Fibroblast of villous mesenchyme (primary cell): ENCODE measurements at places on chromosomes 13 and 19. TPM values are rescaled to one million over a fixed set of nuclear protein-coding genes. Genes with fewer than 3 reads are reported as not detected.

The SLC25A41 gene
- total RNA-seq: not detected in 2 replicates

The TPTE2 gene
- total RNA-seq: under 0.01 TPM in 1 of 2 replicates, not detected in the other

The ZNF724 gene
- total RNA-seq: 5.6 and 6.8 TPM in 2 replicates

The FAAP24 gene
- 0.86 and 1.6 TPM in 2 replicates for total RNA-seq

The WDR87 gene
- total RNA-seq: not detected in 2 replicates

The NOVA2 gene
- total RNA-seq: not detected in 2 replicates

The PLEKHF1 gene
- 9.9 and 22.5 TPM in 2 replicates for total RNA-seq

The C19orf67 gene
- total RNA-seq: not detected in 2 replicates

The OR10H1 gene
- not detected in 2 replicates for total RNA-seq

The FFAR3 gene
- total RNA-seq: not detected in 2 replicates

The EXOSC5 gene
- 12.5 and 15.1 TPM in 2 replicates for total RNA-seq

The NCR1 gene
- total RNA-seq: not detected in 2 replicates

The PSG11 gene
- 0.43 TPM in 1 of 2 replicates, not detected in the other for total RNA-seq

The FLT3LG gene
- total RNA-seq: 2.6 and 4.8 TPM in 2 replicates

The CYSLTR2 gene
- not detected in 2 replicates for total RNA-seq

The B3GNT8 gene
- total RNA-seq: 0.86 and 1.6 TPM in 2 replicates

The SLC39A3 gene
- 25.9 and 37.0 TPM in 2 replicates for total RNA-seq

The CEBPA gene
- total RNA-seq: under 0.01 TPM in 1 of 2 replicates, not detected in the other

The GARIN5A gene
- total RNA-seq: 0.32 TPM in 1 of 2 replicates, not detected in the other

The ZNF738 gene
- total RNA-seq: 5.2 and 9.1 TPM in 2 replicates

The SYNE4 gene
- 0.32 TPM in 1 of 2 replicates, not detected in the other for total RNA-seq

The ZNF154 gene
- total RNA-seq: 1.3 and 1.7 TPM in 2 replicates

The ATP5F1D gene
- total RNA-seq: 12.1 and 15.1 TPM in 2 replicates

The ZNF682 gene
- 0.86 and 1.3 TPM in 2 replicates for total RNA-seq

The KLHL1 gene
- not detected in 2 replicates for total RNA-seq

The IER2 gene
- 22.0 and 28.7 TPM in 2 replicates for total RNA-seq

The CDKN2D gene
- total RNA-seq: 6.0 and 6.1 TPM in 2 replicates

The LIN7B gene
- total RNA-seq: 4.8 and 6.5 TPM in 2 replicates

The PSPN gene
- total RNA-seq: 0.97 and 1.7 TPM in 2 replicates

The APLP1 gene
- total RNA-seq: 3.5 and 4.2 TPM in 2 replicates

The SIGLEC5 gene
- total RNA-seq: not detected in 2 replicates

The ATP8B3 gene
- 0.86 and 1.6 TPM in 2 replicates for total RNA-seq

The SERPINE3 gene
- not detected in 2 replicates for total RNA-seq

The MZT1 gene
- total RNA-seq: 9.0 and 21.2 TPM in 2 replicates

The SLAIN1 gene
- not detected in 2 replicates for total RNA-seq

The EBI3 gene
- 1.3 TPM in 1 of 2 replicates, not detected in the other for total RNA-seq
